ENCODE measurements at places on chromosomes 12 and 14. TPM values are rescaled to one million over a fixed set of nuclear protein-coding genes. Genes with fewer than 3 reads are reported as not detected.

- H3K4me3 ChIP-seq = no peak overlapping the region
- H3K4me1 ChIP-seq = no peaks in the 10 kb centered on the region
- no peak for DNase-seq
- H3K27me3 ChIP-seq = no peaks in the 10 kb centered on the region
- no peaks in the 10 kb centered on the region for H3K36me3 ChIP-seq
These were observed 263.4 kb downstream of the CCDC91 start for GRCh38 chr12:28453686-28454085.

DNA sequence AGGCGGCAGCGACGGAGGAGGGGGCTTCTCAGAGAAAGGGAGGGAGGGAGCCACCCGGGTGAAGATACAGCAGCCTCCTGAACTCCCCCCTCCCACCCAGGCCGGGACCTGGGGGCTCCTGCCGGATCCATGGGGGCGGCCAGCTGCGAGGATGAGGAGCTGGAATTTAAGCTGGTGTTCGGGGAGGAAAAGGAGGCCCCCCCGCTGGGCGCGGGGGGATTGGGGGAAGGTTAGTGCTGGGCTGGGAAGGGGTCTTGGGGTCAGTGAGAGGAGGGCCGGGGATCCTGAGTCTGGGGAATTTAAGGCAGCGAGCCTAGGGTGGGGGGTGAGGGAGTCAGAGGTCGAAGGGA is 203 bp downstream of the NFATC4 start:
- DNase-seq = no peak
- H3K4me3 ChIP-seq = peak overlapping the region; percentile 47
- no peaks in the 10 kb centered on the region for H3K36me3 ChIP-seq
- H3K4me1 ChIP-seq = peaks cover 5% of the 10 kb centered on the region
- peak overlapping the region; percentile 79 for H3K27ac ChIP-seq

GRCh38 chr12:112308652-112309051 is 73.6 kb downstream of the HECTD4 start:
- no peak overlapping the region for H3K27ac ChIP-seq
- H3K27me3 ChIP-seq = no peaks in the 10 kb centered on the region
- no peak overlapping the region for H3K4me3 ChIP-seq
- no peaks in the 10 kb centered on the region for H3K36me3 ChIP-seq
- no peak for DNase-seq

- H3K4me1 ChIP-seq = peaks cover 10% of the 10 kb centered on the region
- peaks cover 44% of the 10 kb centered on the region for H3K36me3 ChIP-seq
- DNase-seq = no peak
- peak overlapping the region; percentile 79 for H3K4me3 ChIP-seq
These were observed 1.2 kb downstream of the RPLP0 start for GRCh38 chr12:120199595-120200306.

DNA sequence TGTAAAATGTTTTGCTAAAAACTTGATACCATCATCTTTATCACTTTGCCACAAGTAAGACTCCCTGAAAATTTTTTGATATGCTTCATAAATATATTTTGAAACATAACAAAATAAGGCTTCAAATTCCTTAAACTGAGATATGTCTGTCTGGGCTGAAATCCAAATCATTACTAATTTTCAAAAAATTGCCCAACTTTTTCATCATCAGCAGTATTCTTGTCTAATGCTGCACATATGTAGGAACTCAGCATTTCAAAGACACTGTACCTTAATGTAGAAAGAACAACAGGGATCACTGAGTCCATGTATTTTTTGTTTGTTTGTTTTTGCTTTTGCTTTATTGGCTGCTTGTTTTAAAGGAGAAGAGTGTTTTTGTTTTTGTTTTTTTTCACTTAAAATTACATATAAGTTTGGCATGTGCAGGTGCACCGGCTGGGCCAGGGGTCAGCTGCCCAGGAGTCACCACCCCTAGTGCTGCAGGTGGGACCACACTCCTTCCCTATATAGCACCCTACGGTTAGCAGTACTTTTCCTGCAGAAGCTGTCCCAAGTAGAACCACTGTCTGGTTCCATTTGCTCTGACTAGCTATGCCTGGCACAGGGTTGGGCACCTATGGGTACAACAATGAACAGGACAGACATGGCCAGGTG is 231.2 kb downstream of the PIK3C2G start:
- H3K36me3 ChIP-seq = no peaks in the 10 kb centered on the region
- no peak for DNase-seq
- H3K4me3 ChIP-seq = no peak overlapping the region
- H3K27ac ChIP-seq = no peak overlapping the region

DNA sequence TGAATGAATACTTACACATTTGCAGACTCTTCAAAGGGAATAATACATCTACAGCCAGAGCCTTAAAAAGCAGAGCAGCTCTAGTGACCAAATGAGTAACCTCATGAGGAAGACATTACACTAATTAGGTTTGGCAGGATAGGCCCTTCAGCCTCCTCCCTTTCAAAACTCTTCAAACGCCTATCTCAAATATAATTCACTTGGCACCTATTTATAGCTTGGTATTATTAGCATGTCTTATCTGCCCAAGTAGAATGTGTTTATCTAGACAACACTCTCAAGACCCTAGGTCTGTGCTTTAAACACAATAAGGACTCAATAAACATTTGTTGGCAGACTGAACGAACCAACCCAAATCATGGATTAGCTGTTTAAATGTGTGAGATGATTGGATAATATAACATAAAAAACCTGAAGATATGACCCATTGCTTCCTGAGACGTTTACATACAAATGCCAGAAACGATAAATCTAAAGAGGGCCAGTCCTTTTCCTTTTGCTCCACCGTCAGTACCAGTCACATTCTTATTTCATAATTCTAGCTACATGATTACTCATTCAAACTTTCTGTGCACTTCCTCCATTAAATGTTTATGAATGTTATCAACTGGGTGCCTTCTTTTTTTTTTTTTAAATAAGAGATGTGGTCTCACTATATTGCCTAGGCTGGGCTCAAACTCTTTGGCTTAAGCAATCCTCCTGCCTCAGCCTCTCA is 123.3 kb downstream of the CEP83 start:
- H3K4me3 ChIP-seq = no peak overlapping the region
- H3K4me1 ChIP-seq = no peaks in the 10 kb centered on the region
- peak; percentile 21 for DNase-seq

DNA sequence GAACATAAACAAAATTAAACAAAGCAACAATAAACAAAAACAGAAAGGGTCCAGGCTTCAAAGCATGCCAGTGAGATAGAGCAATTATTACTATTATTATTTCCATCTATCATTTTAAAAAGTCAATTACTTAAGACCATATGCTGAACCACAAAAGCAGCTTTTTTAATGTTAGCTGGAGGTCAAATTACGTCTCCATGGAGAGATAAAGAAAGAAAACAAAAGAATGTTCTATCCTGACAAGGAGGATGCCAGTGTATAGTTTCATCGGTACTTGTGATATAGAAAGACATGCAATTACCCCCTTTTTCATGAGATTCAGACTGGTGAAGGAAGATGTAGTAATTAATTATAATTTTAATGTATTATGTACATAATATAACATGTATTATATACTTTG is 81.6 kb upstream of the DCN start:
- DNase-seq = no peak
- no peaks in the 10 kb centered on the region for H3K27me3 ChIP-seq
- H3K4me1 ChIP-seq = no peaks in the 10 kb centered on the region
- no peak overlapping the region for H3K27ac ChIP-seq
- no peak overlapping the region for H3K4me3 ChIP-seq

DNA sequence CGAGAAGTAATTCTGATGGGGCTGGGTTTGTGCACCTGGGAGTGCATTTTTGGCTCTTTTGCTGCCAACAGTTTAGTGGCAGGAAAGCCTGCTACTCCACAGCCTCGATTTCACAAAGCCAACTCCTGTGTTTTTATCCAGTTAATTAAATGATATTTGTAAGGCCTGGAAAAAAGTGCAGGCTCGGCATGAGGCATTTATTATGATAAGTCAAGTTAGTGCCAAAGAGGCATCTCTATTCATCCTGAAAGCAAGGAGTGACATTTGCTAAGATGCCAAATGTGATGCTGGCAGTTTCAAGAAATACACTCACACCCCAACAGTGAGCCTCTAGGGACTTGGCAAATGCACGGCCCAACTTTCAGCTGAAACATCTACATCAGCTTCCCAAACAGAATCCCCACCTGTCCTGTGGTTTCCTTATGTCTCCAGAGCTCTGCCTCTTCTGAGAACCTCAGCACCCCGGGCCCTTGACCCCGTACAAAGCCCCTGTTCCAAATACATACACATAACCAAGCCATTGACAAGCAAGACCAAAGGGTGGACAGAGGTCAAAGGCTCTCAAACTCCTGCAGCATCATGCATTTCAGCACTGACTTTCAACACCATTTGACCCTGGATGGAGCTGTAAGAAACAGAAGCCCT is 955.1 kb upstream of the TMEM132C start:
- no peak overlapping the region for H3K27ac ChIP-seq
- DNase-seq = no peak
- no peaks in the 10 kb centered on the region for H3K36me3 ChIP-seq
- no peak overlapping the region for H3K4me3 ChIP-seq
- H3K4me1 ChIP-seq = no peaks in the 10 kb centered on the region
- H3K27me3 ChIP-seq = no peaks in the 10 kb centered on the region

DNA sequence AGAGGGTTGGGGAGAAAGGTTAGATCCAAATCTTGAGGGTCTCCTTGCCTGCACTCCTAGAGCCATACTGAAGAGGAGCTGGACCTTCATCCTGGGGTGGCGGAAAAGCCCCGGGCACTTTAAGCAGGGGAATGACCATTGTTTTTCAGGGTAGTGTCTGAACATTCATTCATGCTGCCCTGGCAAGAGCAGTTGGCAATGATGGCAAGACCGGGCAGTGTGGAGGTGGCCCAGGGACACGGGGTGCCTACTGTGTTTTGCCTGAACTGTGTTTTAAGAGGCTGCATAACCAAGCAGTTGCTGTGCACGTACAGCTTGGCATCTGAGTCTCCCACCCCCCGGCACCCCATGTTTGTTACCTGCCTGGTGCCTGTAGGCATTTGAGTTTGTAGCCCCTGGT is 14.7 kb downstream of the TPCN1 start:
- no peak overlapping the region for H3K27ac ChIP-seq
- peak; percentile 18 for DNase-seq
- H3K4me1 ChIP-seq = peaks cover 13% of the 10 kb centered on the region
- H3K36me3 ChIP-seq = peaks cover 31% of the 10 kb centered on the region

DNA sequence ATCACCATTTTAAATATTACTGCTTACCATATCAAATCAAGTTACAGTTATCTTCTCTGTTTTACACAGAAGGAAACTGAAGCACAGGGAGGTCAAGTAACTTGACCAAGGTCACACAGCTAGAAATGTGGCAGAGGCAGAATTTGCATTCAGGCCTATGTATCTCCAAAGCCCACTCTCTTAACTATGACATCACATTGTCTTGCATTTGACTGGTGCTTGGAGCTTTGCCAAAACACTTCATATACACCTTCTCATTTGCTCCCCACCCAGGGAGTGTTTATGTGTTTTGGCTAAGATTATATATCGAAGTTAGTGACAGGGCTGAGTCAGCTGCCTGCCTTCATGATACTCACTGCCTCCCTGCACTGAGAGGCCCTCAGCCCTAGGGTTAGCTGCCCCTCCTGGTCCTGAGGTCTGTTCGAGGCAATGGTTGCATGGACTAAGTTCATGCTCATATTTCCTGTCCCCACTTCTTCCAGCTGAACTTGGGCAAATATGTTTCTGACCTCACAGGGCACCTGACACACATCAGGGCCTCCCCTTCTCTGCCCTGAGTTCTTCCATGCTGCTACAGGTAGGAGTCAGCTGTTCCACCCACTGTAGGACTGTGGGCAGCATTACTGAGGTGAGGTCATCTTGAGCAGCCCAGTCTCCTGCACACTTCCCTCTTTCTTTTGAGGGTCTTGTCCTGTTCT is 1.8 kb downstream of the GALNT6 start:
- peaks cover 32% of the 10 kb centered on the region for H3K27me3 ChIP-seq
- no peaks in the 10 kb centered on the region for H3K36me3 ChIP-seq
- H3K4me3 ChIP-seq = no peak overlapping the region
- H3K4me1 ChIP-seq = peaks cover 5% of the 10 kb centered on the region
- DNase-seq = no peak
- no peak overlapping the region for H3K27ac ChIP-seq

- H3K4me3 ChIP-seq = no peak overlapping the region
- no peaks in the 10 kb centered on the region for H3K36me3 ChIP-seq
- H3K27me3 ChIP-seq = no peaks in the 10 kb centered on the region
- DNase-seq = no peak
- peaks cover 11% of the 10 kb centered on the region for H3K4me1 ChIP-seq
These were observed 35.8 kb downstream of the FLVCR2 start for GRCh38 chr14:75614179-75614578.

DNA sequence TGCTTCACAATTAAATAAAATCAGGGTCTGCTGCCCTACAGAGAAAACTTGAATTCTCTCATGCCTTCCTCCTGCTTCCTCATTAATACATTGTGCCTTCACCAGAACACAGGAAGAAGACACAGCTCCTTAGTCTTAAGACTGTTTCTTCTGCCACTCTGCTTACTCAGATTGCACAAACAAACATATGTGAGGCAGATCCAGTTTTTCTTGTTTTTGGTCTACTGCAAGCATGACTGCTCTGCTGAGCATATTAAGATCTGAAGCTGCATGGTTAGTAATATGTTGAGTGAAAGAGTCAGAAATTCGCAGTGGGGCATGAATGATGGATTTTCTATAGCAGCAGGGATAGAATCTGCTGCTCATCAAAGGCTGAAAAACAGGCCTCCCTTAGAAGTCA is 321.1 kb upstream of the STXBP6 start:
- no peaks in the 10 kb centered on the region for H3K36me3 ChIP-seq
- H3K27ac ChIP-seq = no peak overlapping the region
- H3K4me3 ChIP-seq = no peak overlapping the region
- no peaks in the 10 kb centered on the region for H3K27me3 ChIP-seq

DNA sequence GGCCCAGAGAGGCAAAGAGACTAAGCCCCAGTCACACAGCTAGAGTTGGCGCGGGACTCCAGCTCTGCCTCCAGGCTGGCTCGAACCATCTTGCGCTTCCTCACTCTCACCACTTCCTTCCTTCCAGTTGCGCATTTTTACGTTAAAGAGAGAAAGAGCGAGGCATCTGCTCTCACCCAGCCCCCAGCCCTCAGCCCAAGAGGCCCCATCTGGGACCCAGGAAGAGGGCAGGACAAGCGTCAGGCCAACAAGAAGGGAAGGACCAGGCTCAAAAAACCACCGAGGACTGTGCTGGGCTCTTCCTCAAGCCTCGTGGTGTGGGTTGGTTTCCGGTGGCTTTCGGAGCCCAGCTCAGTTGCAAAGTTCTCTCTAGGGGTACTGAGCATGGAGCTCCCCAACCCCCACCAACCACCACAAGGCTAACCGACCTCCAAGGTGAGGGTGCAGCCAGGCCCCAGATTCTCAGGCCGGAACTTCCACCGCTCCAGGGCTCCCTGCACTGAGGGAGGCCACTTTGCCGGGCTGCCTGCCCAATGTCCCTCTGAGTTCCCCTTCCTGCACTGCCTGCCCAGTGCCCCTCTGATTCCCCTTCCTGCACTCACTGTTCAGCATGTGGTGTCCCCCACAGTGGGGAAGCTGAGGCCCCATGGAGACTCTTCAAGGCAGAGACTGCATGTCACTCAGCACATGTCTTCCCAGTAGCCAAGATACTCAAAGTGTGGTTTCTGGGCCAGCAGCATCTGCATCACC is 35.9 kb downstream of the TESC start:
- H3K27me3 ChIP-seq = no peaks in the 10 kb centered on the region
- H3K36me3 ChIP-seq = no peaks in the 10 kb centered on the region
- no peak overlapping the region for H3K27ac ChIP-seq
- no peaks in the 10 kb centered on the region for H3K4me1 ChIP-seq
- H3K4me3 ChIP-seq = no peak overlapping the region

ADGRD1 gene
- 70.2 TPM for total RNA-seq

TAS2R30 gene
- total RNA-seq = 1.9 TPM

DPPA3 gene
- not detected for total RNA-seq

NTF3 gene
- 0.35 TPM for total RNA-seq

CCER1 gene
- total RNA-seq = not detected

All from left lung (tissue), 14 donors.